ENCODE measurements at places on chromosomes 4 and X.

GRCh38 chrX:48793935-48794334 lies 7.5 kb downstream of the GATA1 start:
- DNase-seq, result no peak

- DNase-seq, result no peak
Measured at GRCh38 chr4:48047896-48048295, 31.3 kb downstream of the NIPAL1 start.

GRCh38 chrX:113741744-113742143 lies 842.1 kb upstream of the HTR2C start:
- DNase-seq, result no peak

DNA sequence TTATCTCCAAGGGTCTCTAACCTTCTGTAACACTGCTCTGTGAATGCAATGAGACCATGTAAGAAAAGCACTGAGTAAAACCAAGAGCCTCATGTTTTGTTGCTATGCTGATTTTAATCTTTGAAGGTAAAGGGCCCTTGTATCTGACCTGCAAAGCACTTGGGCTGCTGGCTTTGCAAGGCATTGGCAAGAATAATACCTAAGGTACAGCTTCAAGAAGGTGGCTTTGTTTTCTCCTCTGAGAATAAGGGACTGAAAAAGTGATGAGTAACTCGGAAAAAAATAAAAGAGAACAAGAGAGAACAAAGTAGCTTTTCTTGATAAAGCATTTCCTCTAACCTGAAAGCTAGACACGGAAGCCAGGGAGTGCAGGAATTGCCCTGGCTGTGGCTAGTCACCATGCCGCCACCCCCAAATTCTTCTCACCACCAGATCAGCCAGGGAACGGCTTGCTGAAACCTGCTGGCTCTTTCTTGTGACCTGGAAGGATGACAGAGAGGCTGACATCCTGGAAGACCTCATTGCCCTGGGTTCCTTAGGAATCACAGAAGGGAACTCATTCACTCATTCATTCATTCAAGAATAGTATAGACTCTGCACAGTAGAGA lies 41.8 kb upstream of the HS3ST1 start:
- no peak for DNase-seq

- DNase-seq, result no peak
Measured at GRCh38 chr4:79987401-79987800, 85.6 kb downstream of the ANTXR2 start.

GRCh38 chr4:27043200-27043599 lies 182.6 kb downstream of the STIM2 start:
- DNase-seq, result no peak

- no peak for DNase-seq
Measured at GRCh38 chrX:128992107-128992971, 531.0 kb downstream of the SMARCA1 start.

DNA sequence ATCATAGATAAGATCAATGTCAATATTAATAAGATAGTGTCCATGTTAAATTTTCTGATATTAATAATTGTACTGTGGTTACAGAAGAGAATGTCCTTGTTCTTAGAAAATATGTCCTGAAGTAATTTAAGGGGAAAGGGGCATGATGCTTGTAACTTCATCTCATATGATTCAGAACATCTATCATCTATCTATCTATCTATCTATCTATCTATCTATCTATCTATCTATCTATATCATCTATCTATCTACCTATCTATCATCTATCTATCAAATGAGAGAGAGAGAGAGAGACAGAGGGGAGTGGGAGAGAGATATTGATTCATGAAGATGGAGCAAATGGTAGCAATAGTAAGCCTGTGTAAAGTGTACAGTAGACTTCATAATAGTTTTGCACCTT lies 124.8 kb upstream of the FAT1 start:
- DNase-seq, result no peak

GRCh38 chr4:35493977-35494376 lies 750.3 kb downstream of the ARAP2 start:
- DNase-seq, result no peak

GRCh38 chr4:26201120-26201519 lies 119.7 kb upstream of the RBPJ start:
- peak; percentile 63 for DNase-seq

GRCh38 chrX:119411959-119412358 lies 12.8 kb downstream of the SLC25A43 start:
- no peak for DNase-seq

DNA sequence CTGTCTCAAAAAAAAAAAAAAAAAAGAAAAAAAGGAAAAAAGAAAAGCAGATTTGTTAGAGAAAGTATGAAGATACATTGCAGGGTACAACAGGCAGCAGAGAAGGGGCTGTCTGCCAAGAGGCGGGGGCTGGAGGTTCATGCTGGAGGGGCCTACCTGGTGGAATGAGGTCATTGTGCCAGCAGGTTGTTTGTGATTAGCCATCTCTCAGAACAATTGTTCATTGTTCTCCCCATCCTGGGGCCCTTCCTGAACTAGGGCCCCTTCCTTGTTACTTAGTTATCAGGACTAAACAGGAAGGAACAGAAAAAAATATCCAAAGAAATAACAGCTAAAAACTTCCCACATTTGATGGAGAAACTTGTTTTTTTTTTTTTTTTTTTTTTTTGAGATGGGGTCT lies 14.0 kb upstream of the GPKOW start:
- no peak for DNase-seq

GRCh38 chr4:3128976-3129375 lies 54.5 kb downstream of the HTT start:
- no peak for DNase-seq

- DNase-seq, result no peak
Measured at GRCh38 chr4:25075851-25076250, 45.1 kb upstream of the LGI2 start.

- DNase-seq, result no peak
Measured at GRCh38 chrX:38407126-38407525, 54.7 kb downstream of the OTC start.

DNA sequence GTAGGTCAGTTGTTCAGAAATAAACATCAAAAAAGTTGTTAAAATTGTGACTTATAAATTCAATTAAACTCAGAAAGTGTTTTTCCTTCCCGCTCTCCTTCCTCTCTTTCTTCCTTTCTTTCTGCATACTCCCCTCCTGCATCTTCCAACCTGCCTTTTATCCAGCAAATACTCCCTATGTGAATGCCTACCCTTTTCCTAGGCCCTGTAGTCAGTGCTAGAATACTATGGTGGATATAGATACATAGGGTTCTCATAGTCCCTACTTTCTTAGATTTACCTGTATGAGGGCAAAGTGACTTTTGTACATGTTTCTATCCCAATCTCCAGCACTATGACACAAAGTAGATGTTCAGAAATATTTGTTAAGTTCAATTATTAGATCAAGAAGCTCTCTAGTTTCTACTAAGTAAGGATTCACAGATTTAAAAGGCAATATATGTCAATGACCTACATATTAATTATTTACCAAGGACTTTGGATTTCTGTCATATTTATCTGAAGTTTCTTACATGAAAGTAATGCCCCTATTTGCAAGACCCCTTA lies 732 bp downstream of the SULT1E1 start:
- DNase-seq, result no peak

GRCh38 chrX:10166248-10166716 lies 9.5 kb downstream of the CLCN4 start:
- DNase-seq, result no peak

GRCh38 chr4:3462790-3463415 lies at the start of gene DOK7:
TSS of gene DOK7 (plus strand) at chr4:3463306. CDS start at chr4:3463376, 70 bp downstream.
- no peak for DNase-seq

- DNase-seq, result no peak
Measured at GRCh38 chr4:5040856-5041620, 10.2 kb upstream of the STK32B start.

DNA sequence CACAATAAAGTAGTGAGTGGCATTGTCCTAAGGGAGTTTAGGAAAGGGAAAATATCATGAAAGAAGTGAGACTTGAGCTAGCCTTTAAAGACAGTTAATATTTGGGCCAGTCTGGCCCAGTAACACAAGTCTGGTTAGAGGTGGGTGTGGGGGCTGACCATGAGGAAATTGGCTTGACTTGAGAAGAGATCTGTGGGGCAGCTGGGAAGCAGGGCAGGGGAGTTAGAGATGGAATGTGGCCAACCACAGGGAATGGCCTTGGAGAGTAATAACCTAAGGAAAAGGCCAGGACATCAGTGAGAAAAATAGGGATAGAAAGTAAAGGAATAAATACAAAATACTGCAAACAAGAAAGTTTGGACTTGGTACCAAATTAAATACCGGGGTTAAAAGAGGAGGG lies 71.3 kb downstream of the CLCN5 start:
- no peak for DNase-seq

DNA sequence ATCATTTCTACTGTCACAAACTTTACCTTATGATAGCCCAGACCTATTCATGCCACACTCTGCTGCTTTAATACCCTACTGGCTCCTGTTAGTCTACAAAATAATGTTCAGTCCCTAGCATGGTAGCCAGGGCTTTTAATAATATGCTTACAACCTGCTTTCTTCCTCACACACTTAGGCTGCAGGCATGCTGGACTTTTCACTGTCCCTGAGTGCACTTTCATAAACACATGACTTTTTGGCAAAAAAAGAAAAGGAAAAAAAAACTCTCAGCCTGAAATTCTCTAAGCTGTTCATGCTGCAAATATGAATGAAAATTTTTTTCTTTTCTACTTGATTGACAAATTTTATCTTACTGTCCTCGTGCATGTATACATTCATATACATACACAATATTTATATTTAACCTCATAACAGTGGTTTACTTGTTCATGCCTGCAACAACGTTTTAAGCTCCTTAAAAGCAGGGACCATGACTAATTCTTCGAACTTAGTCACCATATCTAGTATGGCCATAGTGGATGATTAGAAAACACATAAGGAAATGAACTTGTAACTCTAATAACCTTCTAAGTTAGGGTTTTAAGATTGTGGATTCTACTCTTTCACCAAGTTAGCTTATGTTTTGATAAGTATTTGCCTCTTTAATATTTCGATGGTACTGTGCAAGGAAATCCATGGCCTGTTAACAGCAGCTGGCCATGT lies 229.5 kb downstream of the SPCS3 start:
- DNase-seq, result no peak

DNA sequence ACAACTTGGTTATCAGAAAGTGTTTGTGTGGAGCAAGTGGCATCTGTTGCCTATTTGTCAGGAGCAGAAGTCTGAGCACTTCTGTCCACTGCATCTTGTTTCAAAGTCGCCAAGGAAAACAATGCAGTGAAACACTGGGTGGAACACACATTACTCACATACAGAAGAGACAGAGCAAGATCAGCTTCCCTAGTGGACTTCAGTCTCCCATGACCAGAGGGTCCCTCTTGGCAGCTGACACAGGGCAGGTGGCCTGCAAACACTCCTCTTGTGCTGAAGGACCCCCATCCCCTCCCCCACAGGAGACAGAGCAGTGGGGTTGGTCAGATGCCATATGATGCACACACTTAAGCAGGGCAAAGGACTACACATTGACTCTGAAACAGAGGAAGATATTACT lies 3.6 kb upstream of the BBS12 start:
- no peak for DNase-seq

GRCh38 chr4:112704991-112705845 lies 68.3 kb downstream of the LARP7 start:
- no peak for DNase-seq

- no peak for DNase-seq
Measured at GRCh38 chr4:172040766-172041165, 227.6 kb downstream of the GALNTL6 start.

DNA sequence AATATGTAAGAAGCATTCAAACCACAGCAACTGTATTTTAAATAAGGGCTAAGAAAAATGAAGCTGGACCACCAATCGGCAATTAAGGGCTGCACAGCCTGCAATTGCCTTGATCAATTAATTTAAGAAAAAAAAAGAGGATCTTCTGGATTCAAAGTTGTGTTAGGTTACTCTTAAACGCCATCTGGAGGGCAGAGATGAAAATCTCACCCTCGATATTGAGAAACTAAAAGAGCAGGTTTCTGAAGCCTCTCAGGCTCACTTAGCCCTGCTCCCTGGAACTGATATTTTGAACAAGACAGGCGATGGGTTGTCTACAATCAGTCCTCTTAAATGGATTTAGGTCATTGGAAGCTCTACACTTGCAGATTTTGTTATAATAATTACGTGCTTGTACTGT lies 579.4 kb downstream of the GRXCR1 start:
- peak; percentile 4 for DNase-seq

- no peak for DNase-seq
Measured at GRCh38 chr4:23937173-23937572, 47.3 kb upstream of the PPARGC1A start.

- DNase-seq, result no peak
Measured at GRCh38 chr4:140238351-140239056, 84.5 kb upstream of the MAML3 start.

- no peak for DNase-seq
Measured at GRCh38 chr4:119525005-119525749, 103.4 kb downstream of the PDE5A start.

DNA sequence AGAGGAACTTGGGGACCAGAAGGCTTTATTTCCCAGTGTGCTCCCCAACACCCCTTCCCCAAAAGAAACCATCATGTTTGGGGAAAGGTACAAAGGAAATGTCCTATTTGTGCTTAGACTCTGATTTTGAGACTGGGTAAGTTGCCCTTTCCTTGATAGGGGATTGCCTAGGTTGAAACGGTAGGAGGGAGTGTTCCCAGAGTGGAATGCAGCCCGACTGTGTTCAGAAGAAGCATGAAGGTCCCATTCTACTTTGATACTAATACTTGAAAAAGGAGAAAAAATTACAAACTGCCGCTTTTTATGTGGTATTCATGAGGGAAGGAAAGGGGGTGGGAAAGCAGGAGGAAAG lies 32.4 kb upstream of the TMEM131L start:
- no peak for DNase-seq

GRCh38 chr4:97496298-97496873 lies 646.9 kb downstream of the STPG2 start:
- DNase-seq, result no peak

- no peak for DNase-seq
Measured at GRCh38 chr4:120915336-120915735, 7.2 kb downstream of the PRDM5 start.

DNA sequence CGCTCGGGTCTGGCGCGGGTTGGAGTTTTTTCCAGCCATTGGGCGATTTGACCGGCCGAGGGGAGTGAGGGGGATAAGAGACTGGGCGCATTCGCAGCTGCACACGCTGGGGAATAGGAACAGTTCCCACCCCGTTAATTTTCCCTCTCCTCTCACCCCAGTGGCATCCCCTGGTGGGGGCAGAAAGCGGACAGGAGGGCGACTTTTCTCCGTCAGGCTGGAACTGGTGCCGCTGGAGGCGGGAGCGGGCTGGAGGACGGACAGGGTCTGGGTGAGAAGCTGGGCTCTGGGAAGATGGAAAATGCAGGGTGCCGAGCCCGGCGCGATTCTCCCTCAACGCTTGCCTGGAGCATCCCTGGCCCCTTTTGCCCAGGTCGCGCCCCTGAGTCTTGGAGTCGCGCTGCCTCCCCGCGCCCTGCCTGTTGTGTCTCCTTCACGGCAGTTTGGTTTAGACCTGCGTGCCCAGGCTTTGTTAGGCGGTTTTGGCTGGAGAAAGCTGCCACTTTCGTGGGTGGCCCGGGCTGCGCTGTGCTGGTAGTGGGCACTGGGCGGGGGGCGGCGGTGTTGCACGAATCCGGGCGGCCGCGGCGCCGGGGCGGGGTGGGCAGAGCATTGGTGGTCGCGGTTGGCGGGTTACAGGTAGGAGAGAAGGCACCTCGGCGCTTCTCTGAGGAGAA lies 2.0 kb downstream of the ADGRL3 start:
- no peak for DNase-seq

All from AML-193 (cell line).